Panc1 (cell line): ENCODE measurements at places on chromosomes 11 and 22. TPM values are rescaled to one million over a fixed set of nuclear protein-coding genes. Genes with fewer than 3 reads are reported as not detected.

DNA sequence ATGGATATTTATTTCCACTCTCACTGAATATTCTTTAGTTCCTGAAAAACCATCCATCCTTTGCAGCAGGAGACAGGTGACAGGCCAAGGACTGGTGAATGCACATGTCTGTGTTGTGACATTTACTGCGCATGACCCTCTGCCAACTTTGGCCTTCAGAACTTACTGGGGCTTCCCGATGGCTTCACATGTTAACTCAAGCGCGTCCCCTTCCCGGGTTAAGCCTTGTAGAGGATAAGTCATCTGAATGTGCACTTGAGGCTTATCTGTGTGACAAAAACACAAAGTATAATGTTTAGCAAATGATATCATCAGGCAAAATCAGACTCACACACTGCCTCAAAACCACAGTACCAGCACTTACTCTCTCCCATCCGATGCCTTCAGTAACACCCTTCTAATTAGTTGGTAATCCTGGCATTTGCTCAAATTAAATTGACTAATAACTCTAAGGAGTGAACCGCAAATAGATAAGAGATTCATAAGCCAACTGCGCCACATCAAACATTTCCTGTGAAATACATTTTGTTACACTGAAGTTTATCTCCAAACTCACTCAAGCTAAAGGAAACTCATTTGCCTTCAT lies 286.4 kb downstream of the CADM1 start:
- no peaks in the 10 kb centered on the region for H3K36me3 ChIP-seq
- H3K4me3 ChIP-seq: no peak overlapping the region
- no peaks in the 10 kb centered on the region for H3K27me3 ChIP-seq
- H3K4me1 ChIP-seq: no peaks in the 10 kb centered on the region; the same call in 1 of the 2 replicates

GRCh38 chr11:33801821-33802193 lies 27.5 kb upstream of the FBXO3 start:
- H3K27ac ChIP-seq: no peak overlapping the region
- no peak for DNase-seq
- H3K27me3 ChIP-seq: no peaks in the 10 kb centered on the region
- H3K36me3 ChIP-seq: no peaks in the 10 kb centered on the region

Gene NRXN2
- 0.15 TPM for total RNA-seq

- no peak for DNase-seq
- no peaks in the 10 kb centered on the region for H3K36me3 ChIP-seq
- no peak overlapping the region for H3K27ac ChIP-seq
- H3K27me3 ChIP-seq: no peaks in the 10 kb centered on the region
- no peaks in the 10 kb centered on the region for H3K4me1 ChIP-seq
- no peak overlapping the region for H3K4me3 ChIP-seq
Measured at GRCh38 chr11:19890308-19890707, 177.7 kb downstream of the NAV2 start.

DNA sequence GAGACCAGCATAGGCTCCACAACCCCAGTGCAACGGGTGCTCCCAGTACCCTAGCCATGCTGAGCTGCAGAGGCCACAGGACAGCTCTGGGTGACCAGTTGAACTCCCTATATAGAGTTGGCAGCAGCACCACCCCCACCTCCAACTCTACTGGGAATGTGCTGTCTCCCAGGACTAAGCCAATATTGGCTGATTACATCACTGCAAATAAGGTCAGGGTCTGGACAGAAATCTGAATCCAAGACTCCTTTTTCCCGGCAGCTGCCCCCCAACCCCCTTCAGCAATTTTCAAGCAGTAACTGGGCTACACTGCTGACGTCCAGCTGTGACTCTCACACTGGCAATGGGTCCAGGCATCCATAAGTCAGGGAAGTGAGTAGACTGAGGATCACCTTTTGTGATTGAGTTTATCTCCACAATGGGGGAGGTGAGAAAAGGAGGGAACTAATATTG lies at the start of gene HPX:
HPX (minus strand) TSS at position 82 of the 453 bp plus-strand sequence; CDS start at position 58, 24 bp downstream.
- no peaks in the 10 kb centered on the region for H3K27me3 ChIP-seq
- no peak within 1 kb of the TSS for H3K27ac ChIP-seq
- no peaks in the 10 kb centered on the region for H3K36me3 ChIP-seq
- no peak for DNase-seq
- H3K4me3 ChIP-seq: no peak within 1 kb of the TSS
